Stimulated activated CD4-positive, alpha-beta T cell treated with anti-CD3 and anti-CD28 coated beads, Interleukin-15, amount 100 ng/mL, for 48 hours (primary cell): ENCODE measurements at places on chromosomes 11 and 22.
A peak's percentile ranks its signal among the peaks of the same experiment; 100 is the strongest.

DNA sequence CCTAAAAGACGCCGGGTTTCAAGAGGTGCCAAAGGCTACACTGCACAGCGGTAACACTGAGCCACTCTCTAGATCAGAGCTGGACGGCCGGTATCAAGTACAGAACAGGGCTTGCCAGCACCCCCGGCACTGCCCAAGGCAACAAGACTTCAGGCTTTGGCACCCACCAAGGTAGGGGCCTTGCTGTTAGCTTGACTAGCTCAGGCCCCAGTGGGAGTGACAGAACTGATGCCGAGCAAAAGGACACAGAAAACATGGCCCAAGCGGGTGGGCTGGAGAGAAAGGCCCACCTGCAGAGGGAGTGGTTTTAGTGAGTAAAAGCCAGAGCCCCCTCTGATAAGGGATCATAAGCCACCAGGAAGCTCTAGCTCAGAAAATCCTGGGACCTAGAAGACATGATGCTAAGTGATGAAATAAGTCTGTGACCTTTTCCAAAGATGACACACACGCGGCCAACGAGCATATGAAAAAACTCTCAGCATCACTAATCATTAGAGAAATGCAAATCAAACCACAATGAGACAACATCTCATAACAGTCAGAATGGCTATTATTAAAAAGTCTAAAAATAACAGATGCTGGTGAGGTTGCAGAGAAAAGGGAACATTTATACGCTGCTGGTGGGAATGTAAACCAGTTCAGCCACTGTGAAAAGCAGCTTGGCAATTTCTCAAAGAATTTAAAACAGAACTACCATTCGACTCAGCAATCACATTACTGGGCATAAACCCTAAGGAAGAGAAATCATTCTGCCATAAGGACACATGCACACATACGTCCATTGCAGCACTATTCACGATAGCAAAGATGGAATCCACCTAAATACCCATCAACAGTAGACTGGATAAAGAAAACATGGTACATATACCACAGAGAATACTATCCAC, 12.9 kb downstream of the EHD1 start:
- DNase-seq = no peak

DNA sequence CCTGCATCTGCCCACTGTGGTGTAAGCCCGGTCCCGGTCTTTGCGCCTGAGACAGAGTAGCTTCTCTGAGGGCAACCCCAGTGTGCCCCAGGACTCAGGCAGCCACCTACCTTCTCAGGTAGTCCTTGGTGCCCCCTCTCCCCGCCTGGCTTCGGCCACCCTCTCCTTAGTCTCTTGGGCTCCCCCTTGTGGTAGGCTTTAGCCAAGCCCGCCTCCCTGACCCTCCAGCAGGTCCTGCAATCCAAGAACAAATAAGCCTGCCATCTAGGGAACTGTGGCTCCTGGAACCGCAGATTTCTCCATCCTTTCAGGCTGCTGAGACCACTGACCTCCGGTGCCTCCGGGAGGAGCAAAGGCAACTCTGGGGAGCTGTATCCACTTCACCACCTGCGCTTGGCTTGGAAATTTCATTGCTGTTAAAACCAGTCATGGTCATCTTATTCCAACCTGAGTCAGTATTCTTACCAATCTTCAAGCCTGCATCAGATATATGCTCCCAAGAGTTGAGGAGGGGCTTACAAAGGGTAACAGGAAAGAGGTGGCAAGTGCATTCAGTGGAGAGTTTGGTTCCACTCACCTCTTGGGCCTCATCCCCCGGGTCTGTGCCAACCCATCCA, 52.8 kb upstream of the TENM4 start:
- peak; percentile 30 for DNase-seq

DNA sequence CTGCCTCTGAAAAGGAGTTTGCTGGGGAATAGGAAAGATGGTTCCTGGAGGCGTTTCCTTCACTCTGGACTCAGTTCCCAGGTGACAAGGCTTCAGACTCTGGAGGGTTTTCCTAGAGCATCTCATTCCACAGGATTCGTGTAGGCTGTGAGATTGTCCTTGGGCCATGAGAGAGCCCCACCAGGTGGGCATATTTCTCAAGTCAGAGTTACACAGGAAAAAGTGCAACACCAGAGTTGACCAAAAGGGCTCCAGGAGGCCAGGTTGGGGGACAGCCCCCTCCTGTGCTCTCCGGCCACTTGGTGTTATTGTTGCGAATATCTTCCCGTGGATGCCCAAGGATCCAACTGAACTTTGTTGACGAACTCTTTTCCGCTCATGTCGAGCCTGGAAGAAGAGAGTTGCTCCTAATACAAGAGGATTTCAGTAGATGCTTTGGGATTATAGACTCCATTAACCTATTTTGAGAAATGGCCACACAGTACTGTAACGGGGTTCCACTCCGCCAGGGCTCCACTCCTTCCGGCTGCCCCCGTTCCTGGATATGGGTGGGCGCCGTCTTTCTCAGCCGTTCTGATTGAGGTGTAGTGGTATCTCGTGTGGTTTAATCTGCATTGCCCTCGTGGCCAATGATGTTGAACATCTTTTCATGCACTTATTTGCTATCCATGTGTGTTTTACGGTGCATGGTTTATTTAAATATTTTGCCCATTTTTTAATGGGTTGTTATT, 580.3 kb downstream of the BRD1 start:
- no peak for DNase-seq

- no peak for DNase-seq
Measured at GRCh38 chr11:68213135-68213515, at the start of gene KMT5B. KMT5B (minus strand) TSS chr11:68213296; CDS start chr11:68190076, 23,220 bp downstream.
